ENCODE measurements at places on chromosomes 16 and 17. TPM values are rescaled to one million over a fixed set of nuclear protein-coding genes. Genes with fewer than 3 reads are reported as not detected.

The CA10 gene
- not detected for total RNA-seq

The DHX38 gene
- total RNA-seq: 65.0 TPM

The DNAH9 gene
- total RNA-seq: not detected

The STAT5B gene
- 41.2 TPM for total RNA-seq

The OR2C1 gene
- not detected for total RNA-seq

The PTX4 gene
- 0.19 TPM for total RNA-seq

The SRSF1 gene
- total RNA-seq: 267 TPM

The MYO15A gene
- 0.29 TPM for total RNA-seq

The DNASE1 gene
- 10.8 TPM for total RNA-seq

The ATP2A1 gene
- 0.19 TPM for total RNA-seq

The KIF2B gene
- total RNA-seq: not detected

The NPIPA5 gene
- total RNA-seq: 2.4 TPM

The MCRIP2 gene
- total RNA-seq: 20.9 TPM

The NXPH3 gene
- total RNA-seq: 1.6 TPM

The CCT6B gene
- total RNA-seq: 1.1 TPM

The DNAJA3 gene
- total RNA-seq: 44.9 TPM

The NPIPA8 gene
- 0.19 TPM for total RNA-seq

The C17orf78 gene
- total RNA-seq: not detected
